ENCODE measurements at places on chromosomes 7 and 10. TPM values are rescaled to one million over a fixed set of nuclear protein-coding genes. Genes with fewer than 3 reads are reported as not detected.
A peak's percentile ranks its signal among the peaks of the same experiment; 100 is the strongest.

GRCh38 chr10:47198221-47198620 lies 101.8 kb upstream of the GDF10 start:
- no peak for DNase-seq

The IQUB gene
- total RNA-seq: not detected

The ZNF12 gene
- total RNA-seq: 23.9 TPM

The AQP1 gene
- total RNA-seq: 0.25 TPM

DNA sequence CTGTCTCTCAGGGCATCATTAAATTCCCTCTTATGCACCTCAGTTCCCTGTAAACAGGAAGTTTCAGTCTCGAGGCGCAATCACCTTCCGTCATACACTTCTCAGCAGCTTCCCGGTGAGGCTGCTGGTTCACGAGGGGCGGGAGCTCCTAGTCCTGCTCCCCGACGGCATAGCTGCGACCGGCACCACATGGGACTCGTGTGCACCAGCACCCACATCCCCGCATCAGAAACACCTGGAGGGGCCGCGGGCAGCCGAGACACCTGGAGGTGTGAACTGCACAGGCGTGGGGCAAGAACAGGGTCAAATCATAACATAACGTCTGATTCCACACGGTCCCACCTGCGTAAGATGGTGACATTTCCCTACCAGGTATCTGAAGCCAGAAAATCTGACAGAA lies 52.7 kb downstream of the DIP2C start:
- DNase-seq: no peak

GRCh38 chr7:45454771-45455170 lies 119.4 kb upstream of the ADCY1 start:
- no peak for DNase-seq

DNA sequence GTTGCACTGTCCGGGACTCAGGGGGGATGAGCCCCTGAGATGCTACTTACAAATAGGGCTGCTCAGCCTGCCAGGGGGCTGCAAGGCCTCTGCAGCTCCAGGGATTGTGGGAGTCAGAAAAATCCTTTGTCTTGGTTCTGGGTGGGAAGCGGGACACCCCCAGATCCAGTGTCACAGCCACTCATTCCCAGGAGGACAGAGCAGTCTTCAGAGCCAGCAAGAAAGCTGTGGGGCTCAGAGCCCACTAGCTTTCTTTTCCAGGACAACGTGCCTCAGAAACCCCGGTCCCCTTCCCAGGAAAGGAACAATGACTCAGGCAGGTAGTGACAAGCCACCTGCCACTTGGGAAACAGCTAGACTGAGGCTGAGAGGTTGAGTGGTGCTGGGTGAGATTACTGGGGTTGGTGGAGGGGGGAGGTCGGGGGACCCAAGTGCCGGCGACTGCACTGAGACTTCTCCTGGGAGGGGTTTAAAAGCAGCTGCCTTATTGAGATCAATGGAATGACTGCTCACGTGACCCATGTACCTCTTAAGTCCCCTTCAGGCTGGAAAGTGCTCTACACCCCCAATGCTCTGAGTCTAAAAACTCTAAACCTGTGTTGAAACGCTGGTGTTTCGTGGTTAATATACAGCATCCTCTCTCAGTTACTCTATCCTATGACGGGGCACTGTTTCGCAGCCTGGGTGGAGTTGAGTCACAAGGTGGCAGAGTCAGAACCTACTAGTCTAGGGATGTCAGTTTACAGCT lies 123.6 kb downstream of the UBE2H start:
- DNase-seq: peak; percentile 54

DNA sequence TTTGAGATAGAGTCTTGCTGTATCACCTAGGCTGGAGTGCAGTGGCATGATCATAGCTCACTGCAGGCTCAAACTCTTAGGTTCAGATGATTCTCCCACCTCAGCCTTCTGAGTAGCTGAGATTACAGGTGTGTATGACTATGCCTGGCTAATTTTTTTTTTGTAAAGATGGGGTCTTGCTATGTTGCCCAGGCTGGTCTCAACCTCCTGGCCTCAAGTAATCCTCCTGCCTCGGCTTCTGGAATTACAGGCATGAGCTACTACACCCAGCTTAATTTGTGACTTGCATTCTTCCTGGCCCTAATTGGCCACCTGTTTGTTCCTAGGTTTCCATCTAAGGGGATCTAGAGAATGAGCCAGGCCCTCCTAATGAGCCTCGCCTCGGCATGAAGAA lies 9.3 kb downstream of the ARHGAP22 start:
- DNase-seq: no peak

The NYAP1 gene
- 0.05 TPM for total RNA-seq

GRCh38 chr10:132336919-132337407 lies 5.0 kb downstream of the LRRC27 start:
- DNase-seq: peak; percentile 24

- no peak for DNase-seq
These were observed 29.1 kb downstream of the ACTA2 start for GRCh38 chr10:88923520-88923919.

GRCh38 chr10:100637785-100638184 lies 102.0 kb downstream of the HIF1AN start:
- no peak for DNase-seq

DNA sequence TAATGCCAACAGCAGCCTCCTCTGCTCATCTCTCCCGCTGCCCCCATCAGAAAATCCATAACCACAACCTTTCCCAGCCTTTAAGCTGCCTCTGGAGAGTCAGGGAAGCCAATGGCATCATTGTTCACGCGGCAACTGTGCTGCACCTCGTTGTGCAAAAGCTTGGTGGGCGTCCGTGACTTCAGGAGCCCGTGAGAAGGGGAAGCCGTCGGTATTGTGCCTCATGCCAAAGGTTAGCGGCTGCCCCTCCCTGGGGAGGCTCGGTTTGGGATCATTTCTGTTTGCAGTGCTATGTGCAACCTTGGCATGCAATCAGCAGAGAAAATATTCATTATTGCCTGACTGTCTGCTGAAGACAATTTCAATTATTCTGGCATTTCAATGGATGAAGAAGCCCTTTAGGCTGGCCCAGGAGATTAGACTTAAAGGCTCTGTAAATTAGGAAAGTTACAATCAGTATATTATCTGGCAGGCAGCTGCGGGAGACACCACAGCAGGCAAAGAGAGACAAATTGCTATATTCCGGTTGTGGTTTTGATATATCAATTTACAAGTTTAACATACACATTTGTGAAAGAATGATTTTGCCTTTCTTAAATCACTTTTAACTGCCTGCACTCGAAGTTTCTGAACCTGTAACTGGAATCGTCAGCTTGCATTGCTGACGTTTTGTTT lies 244.5 kb downstream of the GATA3 start:
- DNase-seq: no peak

- no peak for DNase-seq
These were observed 536 bp upstream of the POM121 start for GRCh38 chr7:72924386-72924732.

GRCh38 chr7:13166801-13167200 lies 479.4 kb downstream of the ARL4A start:
- no peak for DNase-seq

The LIPF gene
- not detected for total RNA-seq

Measured in activated CD4-positive, alpha-beta memory T cell treated with anti-CD3 and anti-CD28 coated beads, Interleukin-2, amount 10 ng/mL, durations not matched to agents 7 days and 5 days (primary cell).